ENCODE measurements at places on chromosomes 11 and 22.

- no peak for DNase-seq
Measured at GRCh38 chr11:64373598-64373974, 14.6 kb downstream of the RPS6KA4 start.

- DNase-seq: no peak
Measured at GRCh38 chr11:19905280-19905853, 192.7 kb downstream of the NAV2 start.

DNA sequence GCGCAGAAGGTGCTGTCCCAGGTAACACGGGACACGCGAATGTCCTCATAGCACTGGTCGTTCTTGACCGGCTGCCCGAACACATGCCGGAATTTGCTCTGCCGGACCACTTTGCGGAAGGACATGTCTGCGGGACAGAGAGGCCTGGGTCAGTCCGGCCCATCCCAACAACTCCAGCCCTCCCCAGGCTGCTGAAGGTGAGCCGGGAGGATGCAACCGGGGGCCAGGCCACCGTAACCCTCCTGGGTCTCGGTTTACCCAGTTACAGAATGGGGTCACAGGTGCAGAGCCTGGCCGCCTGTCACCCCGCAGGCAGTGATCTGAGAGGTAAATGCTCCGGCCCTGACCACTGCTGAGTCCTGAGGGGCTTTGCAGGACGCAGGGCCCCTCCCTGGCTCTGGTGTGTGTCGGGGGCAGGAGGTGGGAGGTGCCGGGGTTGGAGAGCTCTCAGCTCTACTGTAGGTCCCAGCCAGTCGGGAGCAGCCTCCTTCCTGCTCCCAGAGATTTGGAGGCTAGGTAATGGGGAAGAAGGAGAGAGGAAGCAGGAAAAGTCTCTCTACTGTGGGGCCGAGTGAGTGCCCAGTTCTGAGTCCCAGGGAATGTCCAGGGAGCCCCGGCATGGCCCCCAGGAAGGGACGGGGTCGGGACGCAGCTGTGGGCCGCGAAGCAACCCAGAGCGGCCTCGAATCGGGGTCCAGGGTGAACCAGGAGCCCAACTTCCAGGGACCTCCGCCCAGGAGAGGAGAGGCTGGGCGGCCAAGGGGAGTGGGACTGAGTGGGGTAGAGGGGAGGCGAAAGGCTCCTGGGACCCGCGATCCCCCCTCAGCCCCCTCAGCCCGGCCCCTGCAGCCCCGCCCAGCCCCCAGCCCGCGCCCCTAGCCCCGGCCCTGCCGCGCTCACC, 522 bp downstream of the CORO1B start:
- DNase-seq: no peak

DNA sequence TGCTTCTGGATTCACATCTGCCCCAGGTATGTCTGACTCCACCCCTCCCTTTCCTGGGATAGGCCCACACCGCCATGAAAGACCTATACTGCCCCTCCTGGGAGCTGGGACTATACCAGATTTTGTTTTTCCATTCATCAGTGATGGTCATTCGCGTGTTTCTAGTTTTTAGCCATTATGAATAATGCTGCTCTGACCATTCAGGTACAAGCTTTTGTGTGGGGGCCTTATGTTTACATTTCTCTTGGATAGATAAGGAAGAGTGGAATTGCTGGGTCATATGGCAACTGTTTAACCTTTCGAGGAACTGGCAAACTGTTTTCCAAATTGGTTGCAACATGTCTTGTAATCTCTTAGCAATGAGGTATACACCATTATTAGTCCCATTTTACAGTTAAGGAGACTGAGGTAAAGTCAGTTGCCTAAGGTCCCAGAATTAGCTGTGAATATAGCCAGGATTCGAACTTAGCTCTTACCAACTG, 1.2 kb upstream of the TBC1D10A start:
- DNase-seq: no peak

- no peak for DNase-seq
Measured at GRCh38 chr11:70862093-70862492, 390.3 kb downstream of the SHANK2 start.

DNA sequence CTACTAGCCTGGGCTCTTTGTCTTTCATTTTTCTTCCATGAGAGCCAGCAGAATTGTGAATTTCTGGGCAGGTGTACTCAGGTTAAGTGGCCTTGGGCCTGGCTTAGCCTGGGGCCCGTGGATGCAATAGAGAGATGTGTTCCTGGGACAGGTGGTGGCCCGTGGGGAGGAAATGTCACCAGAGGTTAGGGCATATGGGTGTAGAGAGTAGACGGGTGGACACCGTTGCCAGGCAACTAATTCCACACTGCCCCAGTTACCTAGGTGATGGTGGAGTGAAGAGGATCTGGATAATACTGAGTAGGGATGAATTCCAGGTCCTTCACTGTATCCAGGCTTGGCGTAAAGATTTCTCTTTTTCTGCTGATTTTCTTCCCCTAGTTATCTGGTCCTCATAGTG, 175.0 kb downstream of the INSC start:
- DNase-seq: no peak

GRCh38 chr22:37273846-37274225, 8.5 kb upstream of the CYTH4 start:
- no peak for DNase-seq

GRCh38 chr11:102577182-102577581, 46.6 kb upstream of the MMP7 start:
- DNase-seq: no peak

Data from NCI-H1436 treated with DMSO at 0.1 percent for 48 hours (cell line).